ENCODE measurements at places on chromosomes 5 and 9.

DNA sequence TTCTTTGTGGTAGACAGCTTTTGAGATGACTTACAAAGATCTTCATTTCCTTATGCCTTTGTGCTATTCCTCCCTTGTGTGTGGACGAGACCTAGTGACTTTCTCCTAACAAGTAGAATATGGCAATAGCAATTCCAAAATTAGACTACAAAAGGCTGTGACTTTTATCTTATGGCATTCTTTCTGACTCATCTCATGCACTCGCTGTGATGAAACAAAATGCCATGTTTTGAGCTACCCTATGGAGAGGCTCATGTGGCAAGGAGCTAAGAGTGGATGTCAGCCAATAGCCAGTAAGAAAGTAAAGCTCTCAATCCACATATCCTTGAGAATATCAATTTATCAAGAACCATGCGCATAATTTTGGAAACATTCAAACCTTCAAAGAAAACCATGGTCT lies 380.5 kb upstream of the SMC2 start:
- H3K4me3 ChIP-seq: no peak overlapping the region
- DNase-seq: no peak
- no peaks in the 10 kb centered on the region for H3K27me3 ChIP-seq
- H3K36me3 ChIP-seq: no peaks in the 10 kb centered on the region
- H3K27ac ChIP-seq: no peak overlapping the region
- no peaks in the 10 kb centered on the region for H3K4me1 ChIP-seq

- H3K27ac ChIP-seq: no peak overlapping the region
- H3K27me3 ChIP-seq: peaks cover 6% of the 10 kb centered on the region
- H3K36me3 ChIP-seq: no peaks in the 10 kb centered on the region
- H3K4me3 ChIP-seq: no peak overlapping the region
Measured at GRCh38 chr9:36796671-36797419, 224.2 kb downstream of the MELK start.

- H3K4me1 ChIP-seq: no peaks in the 10 kb centered on the region
- H3K36me3 ChIP-seq: no peaks in the 10 kb centered on the region
- H3K27me3 ChIP-seq: no peaks in the 10 kb centered on the region
- no peak overlapping the region for H3K4me3 ChIP-seq
- H3K27ac ChIP-seq: no peak overlapping the region
Measured at GRCh38 chr9:17003576-17004240, 131.1 kb upstream of the CNTLN start.

- no peaks in the 10 kb centered on the region for H3K36me3 ChIP-seq
- no peak overlapping the region for H3K4me3 ChIP-seq
- DNase-seq: no peak
- no peak overlapping the region for H3K27ac ChIP-seq
- H3K4me1 ChIP-seq: no peaks in the 10 kb centered on the region
Measured at GRCh38 chr9:112168197-112168596, 6.9 kb downstream of the SUSD1 start.

- H3K36me3 ChIP-seq: no peaks in the 10 kb centered on the region
- DNase-seq: no peak
- H3K4me1 ChIP-seq: peaks cover 14% of the 10 kb centered on the region
- H3K27ac ChIP-seq: no peak overlapping the region
- H3K27me3 ChIP-seq: no peaks in the 10 kb centered on the region
- H3K4me3 ChIP-seq: no peak overlapping the region
Measured at GRCh38 chr5:113296676-113297075, 138.1 kb downstream of the TSSK1B start.

DNA sequence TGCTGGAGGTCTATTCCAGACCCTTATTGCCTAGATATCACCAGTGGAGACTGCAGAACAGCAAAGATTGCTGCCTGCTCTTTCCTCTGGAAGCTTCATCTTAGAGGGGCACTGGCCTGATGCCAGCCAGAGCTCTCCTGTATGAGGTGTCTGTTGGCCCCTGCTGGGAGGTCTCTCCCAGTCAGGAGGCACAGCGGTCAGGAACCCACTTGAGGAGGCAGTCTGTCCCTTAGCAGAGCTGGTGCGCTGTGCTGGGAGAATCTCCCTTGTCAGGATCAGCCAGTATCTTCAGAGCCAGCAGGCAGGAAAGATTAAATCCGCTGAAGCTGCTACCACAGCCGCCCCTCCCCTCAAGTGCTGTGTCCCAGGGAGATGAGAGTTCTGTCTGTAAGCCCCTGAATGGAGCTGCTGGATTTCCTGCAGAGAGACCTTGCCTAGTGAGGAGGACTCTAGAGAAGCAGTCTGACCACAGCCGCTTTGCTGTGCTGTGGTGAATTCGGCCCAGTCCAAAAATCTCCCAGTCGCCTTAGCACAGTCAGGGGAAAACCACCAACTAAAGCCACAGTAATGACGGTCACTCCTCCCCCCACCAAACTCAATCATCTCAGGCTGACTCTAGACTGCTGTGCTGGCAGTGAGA lies 124.1 kb downstream of the JAKMIP2 start:
- H3K4me1 ChIP-seq: no peaks in the 10 kb centered on the region
- H3K36me3 ChIP-seq: no peaks in the 10 kb centered on the region
- H3K4me3 ChIP-seq: no peak overlapping the region
- no peaks in the 10 kb centered on the region for H3K27me3 ChIP-seq
- DNase-seq: peak; percentile 25

- DNase-seq: no peak
- no peaks in the 10 kb centered on the region for H3K36me3 ChIP-seq
- no peaks in the 10 kb centered on the region for H3K27me3 ChIP-seq
- H3K27ac ChIP-seq: no peak overlapping the region
Measured at GRCh38 chr5:78577071-78577807, 71.3 kb downstream of the LHFPL2 start.

DNA sequence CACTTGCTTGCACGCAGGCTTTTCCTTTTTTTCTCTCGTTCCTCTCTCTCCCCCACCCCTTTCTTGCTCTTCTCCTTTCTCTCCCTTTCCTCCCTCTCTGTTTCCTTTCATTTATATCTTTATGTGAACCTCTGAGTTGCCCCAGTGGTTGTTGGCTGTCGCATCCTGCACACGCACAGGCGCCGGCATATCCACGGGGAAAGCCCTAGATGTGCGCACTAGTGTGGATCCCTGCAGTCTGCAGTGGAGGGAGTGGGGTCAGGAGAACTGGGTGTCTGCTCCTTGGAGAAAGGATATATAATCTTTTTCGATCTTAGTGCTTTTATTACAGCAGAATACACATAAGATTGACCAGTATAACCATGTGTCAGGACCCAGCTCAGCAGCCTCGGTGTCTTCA lies 223.5 kb downstream of the FANCC start:
- DNase-seq: no peak
- H3K4me1 ChIP-seq: peaks cover 57% of the 10 kb centered on the region
- no peak overlapping the region for H3K4me3 ChIP-seq
- H3K36me3 ChIP-seq: peaks cover 2% of the 10 kb centered on the region
- H3K27me3 ChIP-seq: no peaks in the 10 kb centered on the region

GRCh38 chr9:126626127-126626925 lies 12.6 kb downstream of the LMX1B start:
- no peak for DNase-seq
- peaks cover 85% of the 10 kb centered on the region for H3K27me3 ChIP-seq
- no peaks in the 10 kb centered on the region for H3K36me3 ChIP-seq
- no peak overlapping the region for H3K27ac ChIP-seq
- H3K4me3 ChIP-seq: no peak overlapping the region

DNA sequence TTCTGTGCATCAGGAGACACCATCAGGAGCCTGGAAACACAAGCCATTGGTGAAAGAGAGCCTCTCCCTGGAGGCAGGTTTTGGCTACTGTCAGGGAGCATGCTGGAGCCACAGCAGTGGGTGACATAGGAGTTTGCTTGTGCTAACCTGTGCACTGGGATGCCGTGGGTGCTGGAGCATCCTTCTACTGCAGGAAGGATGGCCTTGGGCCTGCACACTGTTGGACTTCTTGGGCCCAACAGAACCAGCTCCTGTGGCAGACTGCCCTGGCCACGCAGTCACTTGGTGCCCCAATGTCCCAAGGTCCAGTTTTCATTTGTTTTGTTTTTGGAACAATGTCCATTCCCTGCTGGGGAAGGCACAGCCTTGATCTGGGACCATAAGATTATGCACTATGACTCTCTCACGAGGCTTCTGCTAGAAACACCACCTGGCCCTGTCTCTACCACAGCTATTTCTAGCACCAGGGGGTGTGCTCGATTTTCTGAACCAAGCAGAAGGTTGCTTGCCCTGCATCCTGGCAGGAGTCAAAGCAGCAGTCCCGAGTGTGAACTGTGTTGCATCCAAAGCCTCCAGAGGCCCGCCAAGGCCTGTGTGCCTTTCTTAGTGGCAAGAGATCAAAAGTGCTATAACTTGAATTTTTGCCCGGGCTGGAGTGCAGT lies 5.5 kb upstream of the LTC4S start:
- no peaks in the 10 kb centered on the region for H3K36me3 ChIP-seq
- H3K27ac ChIP-seq: no peak overlapping the region
- no peaks in the 10 kb centered on the region for H3K27me3 ChIP-seq
- H3K4me1 ChIP-seq: peaks cover 2% of the 10 kb centered on the region

DNA sequence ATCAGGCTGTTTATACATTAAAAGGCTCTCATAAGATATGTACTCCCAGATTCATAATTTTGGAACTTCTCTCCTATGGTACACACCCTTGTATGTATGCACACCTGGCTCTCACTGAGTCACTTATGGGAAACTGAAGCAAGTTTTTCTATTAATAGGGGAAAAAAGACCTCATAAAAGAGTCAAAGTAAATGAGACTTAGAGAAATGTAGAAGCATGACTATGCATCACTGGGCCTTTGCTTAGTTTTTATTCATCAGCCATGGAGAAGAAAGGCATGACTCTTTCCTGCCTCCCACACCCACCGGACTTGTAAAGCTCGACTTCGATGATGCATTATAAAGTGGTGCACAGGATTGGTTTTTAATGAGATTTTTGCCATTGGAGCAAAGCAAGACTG lies 28.2 kb downstream of the MTAP start:
- H3K4me3 ChIP-seq: no peak overlapping the region
- peaks cover 24% of the 10 kb centered on the region for H3K4me1 ChIP-seq
- peaks cover 33% of the 10 kb centered on the region for H3K36me3 ChIP-seq
- no peaks in the 10 kb centered on the region for H3K27me3 ChIP-seq
- peak; percentile 68 for DNase-seq
- peak overlapping the region; percentile 87 for H3K27ac ChIP-seq

- no peaks in the 10 kb centered on the region for H3K27me3 ChIP-seq
- no peak overlapping the region for H3K4me3 ChIP-seq
- no peaks in the 10 kb centered on the region for H3K36me3 ChIP-seq
Measured at GRCh38 chr9:99336005-99336404, 113.9 kb downstream of the SEC61B start.

DNA sequence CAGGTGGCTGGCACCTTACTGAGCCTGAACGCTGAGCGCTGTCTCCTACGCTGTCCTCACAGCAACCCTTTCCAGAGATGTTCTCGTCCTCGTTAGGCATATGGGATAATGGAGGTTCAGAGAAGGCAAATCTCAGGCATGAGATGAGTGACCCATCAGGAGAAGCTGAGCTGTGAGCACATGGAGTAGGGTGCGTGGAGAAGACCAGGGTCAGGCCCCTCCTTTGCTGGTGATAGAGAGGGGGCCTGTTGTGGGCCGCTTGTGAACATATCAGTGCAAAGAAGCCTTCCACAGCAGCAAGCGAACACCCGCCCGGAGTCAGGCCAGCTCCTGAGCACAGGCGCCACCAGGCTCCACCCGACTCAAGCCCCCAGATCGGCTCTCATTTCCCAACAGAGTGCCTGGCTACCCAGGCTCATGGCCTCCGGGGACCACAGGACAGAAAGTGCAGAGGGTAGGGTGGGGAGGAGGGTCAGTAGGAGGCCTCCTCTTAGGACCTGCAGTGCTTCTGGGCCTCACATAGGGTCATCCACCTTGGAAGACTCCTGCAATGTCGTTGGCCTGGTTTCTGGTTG lies 15.0 kb upstream of the TIFAB start:
- H3K36me3 ChIP-seq: no peaks in the 10 kb centered on the region
- H3K4me3 ChIP-seq: no peak overlapping the region
- DNase-seq: no peak
- peaks cover 67% of the 10 kb centered on the region for H3K27me3 ChIP-seq

DNA sequence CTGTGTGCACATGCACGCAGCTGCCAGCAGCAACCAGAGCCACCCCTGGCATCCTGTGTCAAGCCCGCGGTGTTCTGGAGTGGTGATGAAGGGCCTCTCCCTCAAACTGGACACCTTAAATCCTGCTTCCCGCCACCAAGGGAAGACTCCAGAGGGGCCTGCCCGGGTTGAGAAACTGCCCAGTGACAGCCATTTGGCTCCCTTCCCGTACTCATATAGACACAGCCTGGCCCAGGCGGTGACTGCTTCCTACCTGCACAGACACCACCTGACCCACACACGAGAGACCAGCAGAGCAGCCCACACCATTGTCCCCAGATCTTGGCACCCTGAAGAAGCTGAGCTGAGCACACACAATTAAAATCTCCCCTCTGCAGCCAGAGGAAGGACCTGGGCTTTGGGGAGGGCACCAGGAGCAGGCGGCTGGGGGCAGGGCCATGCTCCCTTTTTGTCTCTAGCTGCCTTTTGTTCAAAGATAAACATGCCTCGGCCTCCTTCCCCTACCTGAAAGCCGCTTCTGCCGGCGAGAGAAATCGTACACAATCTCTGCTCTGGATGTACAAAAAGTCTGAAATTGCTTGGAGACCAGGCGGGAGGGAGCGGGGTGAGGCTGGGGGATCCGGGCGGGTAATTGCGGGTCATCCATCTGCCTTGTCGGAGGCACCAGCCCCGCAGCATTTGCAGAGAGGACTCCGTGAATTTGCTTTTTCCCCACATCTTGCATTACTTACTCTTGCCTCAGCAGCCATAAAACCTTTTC lies 78.4 kb downstream of the TSPAN17 start:
- H3K4me1 ChIP-seq: no peaks in the 10 kb centered on the region
- no peak for DNase-seq
- peaks cover 28% of the 10 kb centered on the region for H3K27me3 ChIP-seq
- no peaks in the 10 kb centered on the region for H3K36me3 ChIP-seq
- H3K4me3 ChIP-seq: no peak overlapping the region

- no peak for DNase-seq
- no peaks in the 10 kb centered on the region for H3K4me1 ChIP-seq
- peaks cover 29% of the 10 kb centered on the region for H3K36me3 ChIP-seq
- H3K27ac ChIP-seq: no peak overlapping the region
Measured at GRCh38 chr9:92648474-92648971, 21.4 kb downstream of the IPPK start.

DNA sequence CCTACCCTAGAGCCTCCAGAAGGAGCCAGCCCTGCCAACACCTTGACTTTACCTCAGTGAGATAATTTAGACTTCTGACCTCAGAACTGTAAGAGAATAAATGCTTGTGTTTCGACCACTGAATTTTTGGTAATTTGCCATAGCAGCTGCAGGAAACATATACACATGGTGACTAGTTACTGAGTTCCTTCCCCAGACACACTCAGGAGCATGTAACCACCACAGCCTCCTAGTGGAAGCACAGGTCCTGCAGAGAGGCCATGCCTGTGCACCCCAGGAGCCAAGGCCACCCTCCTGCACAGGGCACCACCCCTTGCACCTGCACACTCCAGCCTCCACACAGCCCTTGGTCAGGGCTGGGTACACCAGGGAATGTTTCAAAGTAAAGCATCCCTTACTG lies 7.6 kb upstream of the CAMSAP1 start:
- no peaks in the 10 kb centered on the region for H3K27me3 ChIP-seq
- peak; percentile 72 for DNase-seq
- H3K27ac ChIP-seq: no peak overlapping the region
- no peak overlapping the region for H3K4me3 ChIP-seq

- no peak for DNase-seq
- H3K27me3 ChIP-seq: peaks cover 5% of the 10 kb centered on the region
- no peak overlapping the region for H3K27ac ChIP-seq
- no peaks in the 10 kb centered on the region for H3K4me1 ChIP-seq
Measured at GRCh38 chr9:134902936-134903335, 14.8 kb downstream of the FCN1 start.

- H3K27me3 ChIP-seq: no peaks in the 10 kb centered on the region
- no peaks in the 10 kb centered on the region for H3K36me3 ChIP-seq
- H3K4me3 ChIP-seq: no peak overlapping the region
- no peak overlapping the region for H3K27ac ChIP-seq
Measured at GRCh38 chr9:6876195-6876894, 118.6 kb downstream of the KDM4C start.

GRCh38 chr5:1652873-1653697 lies 129.3 kb upstream of the LPCAT1 start:
- no peak for DNase-seq
- peaks cover 26% of the 10 kb centered on the region for H3K27me3 ChIP-seq
- no peak overlapping the region for H3K4me3 ChIP-seq
- no peaks in the 10 kb centered on the region for H3K36me3 ChIP-seq
